CD4-positive, alpha-beta T cell treated with Interleukin-21 for 1 hour (primary cell): ENCODE measurements at places on chromosomes 5 and 9.

DNA sequence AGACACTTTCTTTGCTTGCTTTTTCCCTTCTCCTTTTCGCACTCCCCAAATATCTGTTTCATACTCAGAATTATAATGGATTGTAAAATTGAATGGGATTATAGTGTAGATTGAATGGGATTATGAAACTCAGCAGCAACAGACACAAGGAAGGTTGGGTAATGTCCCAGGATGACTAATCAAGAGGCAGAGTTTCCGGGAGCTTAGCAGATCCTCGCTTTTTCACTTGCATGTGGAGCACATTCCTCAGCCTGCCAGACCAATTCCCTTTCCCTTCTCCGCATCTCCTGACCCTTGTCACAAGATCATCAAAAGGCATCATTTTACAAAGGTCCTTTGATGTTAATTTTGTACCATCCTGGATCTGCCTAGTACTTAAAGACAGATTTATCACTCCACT is 55.1 kb upstream of the SLC1A1 start:
- DNase-seq = no peak

- no peak for DNase-seq
Observed at GRCh38 chr5:179124273-179124852, 64.2 kb downstream of the ZNF354C start.

- no peak for DNase-seq
Observed at GRCh38 chr5:39106322-39106721, 32.1 kb upstream of the RICTOR start.

GRCh38 chr5:14730466-14730865 is 65.9 kb downstream of the OTULIN start:
- DNase-seq = no peak

DNA sequence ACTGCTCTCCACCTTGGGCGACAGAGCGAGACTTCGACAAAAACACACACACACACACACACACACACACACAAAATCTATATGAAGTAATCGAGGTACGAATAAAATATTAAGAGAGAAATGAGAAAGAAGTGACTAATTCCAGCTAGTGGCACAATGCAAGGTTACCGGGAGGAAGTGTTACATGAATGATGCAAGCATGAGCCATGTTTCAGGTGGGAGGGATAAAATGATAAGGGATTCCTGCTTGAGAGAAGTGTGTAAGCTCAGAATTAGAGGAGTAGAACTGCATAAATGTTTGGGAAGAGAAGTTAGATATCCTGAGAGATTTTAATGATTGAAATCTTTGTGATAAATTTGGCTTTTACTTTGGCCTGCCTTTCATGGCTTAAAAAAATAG is 18.8 kb downstream of the HAPLN1 start:
- DNase-seq = no peak

- DNase-seq = no peak
Observed at GRCh38 chr9:108444400-108445358, 411.1 kb downstream of the ACTL7B start.

GRCh38 chr5:106047341-106047740 is 1623.4 kb downstream of the EFNA5 start:
- DNase-seq = no peak

GRCh38 chr5:154164249-154164581 is 26.3 kb upstream of the GALNT10 start:
- no peak for DNase-seq

GRCh38 chr5:180334176-180334575 is 19.0 kb downstream of the GFPT2 start:
- no peak for DNase-seq

DNA sequence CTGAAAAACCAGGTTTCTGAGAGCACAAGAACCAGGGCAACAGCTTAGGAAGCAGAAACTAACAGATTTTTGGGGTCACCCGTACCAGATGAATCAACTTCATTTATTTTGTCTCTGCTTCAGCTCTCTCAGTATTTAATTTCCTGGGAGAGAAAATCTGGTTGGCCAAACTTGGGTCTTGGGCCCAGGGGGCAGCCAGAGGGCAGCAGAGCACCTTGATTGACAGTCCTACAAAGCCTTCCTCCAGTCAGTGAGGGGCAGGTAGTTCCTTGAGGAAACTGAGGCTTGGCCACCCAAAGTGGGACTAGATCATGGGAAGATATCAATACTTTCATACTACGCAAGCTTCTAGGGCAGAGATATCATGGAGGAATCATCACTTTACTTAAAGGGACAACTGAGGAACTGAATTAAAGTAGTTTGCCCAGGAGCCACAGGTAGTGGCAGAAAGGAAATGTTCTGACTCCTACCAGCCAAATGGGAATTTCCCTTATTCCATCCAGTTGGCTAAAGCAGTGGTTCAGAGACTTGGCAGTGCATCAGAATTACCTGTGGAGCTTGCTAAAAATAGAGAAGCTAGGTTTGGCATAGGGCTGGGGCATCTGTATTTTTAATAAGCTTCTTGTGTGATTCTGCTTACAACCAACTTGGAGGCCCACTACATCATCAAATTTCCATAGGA is 21.5 kb upstream of the ARHGAP26 start:
- DNase-seq = peak; percentile 61

DNA sequence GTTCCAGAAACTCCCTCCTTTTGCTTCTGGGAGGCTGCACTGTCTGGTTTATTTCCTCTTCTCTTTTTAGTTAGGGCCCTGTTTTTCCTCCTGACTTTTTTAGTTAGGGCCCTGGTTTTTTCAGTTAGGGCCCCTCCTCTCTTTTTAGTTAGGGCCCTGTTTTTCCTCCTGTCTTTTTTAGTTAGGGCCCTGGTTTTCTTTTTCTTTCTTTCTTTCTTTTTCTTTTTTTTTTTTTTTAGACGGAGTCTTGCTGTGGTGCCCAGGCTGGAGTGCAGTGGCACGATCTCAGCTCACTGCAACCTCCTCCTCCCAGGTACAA is 15.1 kb downstream of the GSN start:
- no peak for DNase-seq

GRCh38 chr9:132141948-132142594 is 19.8 kb upstream of the NTNG2 start:
- no peak for DNase-seq

DNA sequence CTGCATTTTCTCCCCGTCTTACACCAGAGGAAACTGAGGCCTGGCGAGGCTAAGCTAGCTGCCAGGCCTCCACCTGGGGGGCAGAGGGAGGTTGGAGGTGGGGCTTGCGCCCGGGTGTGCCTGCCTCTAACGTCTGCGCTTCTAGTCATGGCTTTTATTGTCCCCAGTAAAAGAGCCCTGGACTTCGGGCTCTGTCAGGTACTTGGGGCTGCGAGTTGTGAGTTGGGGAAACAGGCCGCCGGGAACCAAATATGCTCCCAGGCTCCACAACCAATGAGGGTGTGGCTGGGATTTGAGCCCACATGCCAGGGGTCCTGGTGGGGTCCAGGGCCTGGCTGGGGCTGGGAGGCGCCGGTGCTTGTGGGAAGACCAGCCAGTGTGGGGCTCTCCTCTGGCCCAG is 57.4 kb upstream of the NOTCH1 start:
- no peak for DNase-seq

- DNase-seq = no peak
Observed at GRCh38 chr5:160379511-160379910, 9.1 kb upstream of the C1QTNF2 start.

DNA sequence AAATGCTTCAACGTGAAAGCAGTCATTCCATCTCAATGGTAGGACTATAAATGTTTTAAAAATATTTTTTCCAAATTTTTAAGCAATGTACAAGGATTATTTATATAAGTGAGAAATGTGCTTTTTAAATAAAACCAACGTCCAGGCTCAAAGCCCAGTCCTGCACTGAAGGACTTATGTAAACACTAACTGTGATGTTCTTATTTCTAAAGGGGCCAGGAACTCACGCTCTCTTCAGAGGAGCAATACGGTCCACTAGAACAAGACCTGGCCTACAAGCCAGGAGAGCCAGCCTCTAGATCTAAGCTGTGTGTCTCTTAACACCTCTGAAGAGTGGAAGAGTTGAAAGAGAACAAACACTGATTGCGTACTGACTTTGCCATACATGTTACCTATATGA is 12.1 kb downstream of the TTLL11 start:
- DNase-seq = no peak

- no peak for DNase-seq
Observed at GRCh38 chr5:11252075-11252474, 491.0 kb upstream of the DAP start.

- DNase-seq = no peak
Observed at GRCh38 chr5:137075163-137075970, 423.8 kb downstream of the SPOCK1 start.

- no peak for DNase-seq
Observed at GRCh38 chr5:168097876-168098653, 193.4 kb upstream of the WWC1 start.

DNA sequence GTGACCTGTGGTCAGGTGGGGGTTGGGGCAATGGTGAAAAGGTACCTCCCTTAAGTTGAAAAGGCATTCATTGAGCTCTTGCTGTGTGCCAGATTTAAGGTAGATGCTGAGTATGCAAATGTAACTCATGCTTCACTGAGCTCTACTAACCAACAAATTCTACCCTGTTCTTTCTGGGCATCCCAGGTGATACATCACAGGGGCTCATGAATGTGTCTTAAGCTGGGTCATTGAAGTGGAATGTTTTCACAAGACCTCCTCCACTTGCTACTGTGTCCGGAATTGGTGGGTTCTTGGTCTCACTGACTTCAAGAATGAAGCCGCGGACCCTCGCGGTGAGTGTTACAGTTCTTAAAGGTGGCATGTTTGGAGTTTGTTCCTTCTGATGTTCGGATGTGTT is 362.8 kb upstream of the ZNF462 start:
- no peak for DNase-seq

GRCh38 chr5:109454731-109455505 is 45.1 kb upstream of the PJA2 start:
- DNase-seq = no peak

DNA sequence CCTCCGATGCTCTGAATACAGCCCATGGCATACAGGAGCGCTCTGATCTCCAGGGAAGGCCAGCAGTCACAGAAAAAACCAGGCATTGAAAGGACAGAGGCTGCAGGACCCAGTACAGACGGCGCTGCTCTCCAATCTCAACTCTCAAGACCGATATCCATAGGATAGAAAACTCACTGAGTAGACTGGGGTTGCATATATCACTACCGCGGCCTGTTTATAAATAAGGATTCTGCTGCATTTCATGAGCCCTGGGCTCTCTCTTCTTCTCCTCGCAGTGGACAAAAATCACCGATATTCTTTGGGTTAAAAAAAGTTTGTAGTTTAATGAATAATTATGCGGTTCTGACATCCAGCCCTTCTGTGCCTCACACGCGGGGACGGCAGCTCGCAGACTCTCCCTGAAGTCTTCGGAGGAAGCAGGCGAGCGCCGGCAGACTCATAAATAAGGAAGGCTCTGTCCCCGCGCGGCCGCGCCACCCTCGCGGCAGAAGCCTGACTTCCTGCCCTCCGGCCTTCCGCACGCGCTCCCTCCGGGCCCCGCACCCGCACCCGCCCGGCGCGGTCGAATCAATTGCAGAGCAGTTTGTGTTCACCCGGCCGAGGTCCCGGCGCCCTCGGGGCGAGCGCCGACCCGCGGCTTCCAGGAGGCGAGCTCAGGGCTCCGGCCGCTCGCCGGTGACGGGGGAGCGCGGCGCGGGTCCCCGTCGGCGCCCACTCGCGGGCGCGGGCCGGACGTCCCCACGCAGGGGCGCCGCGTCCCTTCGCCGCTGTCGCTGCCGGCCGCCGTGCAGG is at the start of gene FAM78A:
FAM78A (minus strand) TSS at position 417 of the 795 bp plus-strand sequence; CDS start at position 86, 331 bp downstream.
- peak; percentile 39 for DNase-seq

GRCh38 chr9:87954230-87954629 is 20.1 kb downstream of the CDK20 start:
- no peak for DNase-seq

GRCh38 chr9:99601571-99602111 is 220.0 kb upstream of the NR4A3 start:
- DNase-seq = no peak

DNA sequence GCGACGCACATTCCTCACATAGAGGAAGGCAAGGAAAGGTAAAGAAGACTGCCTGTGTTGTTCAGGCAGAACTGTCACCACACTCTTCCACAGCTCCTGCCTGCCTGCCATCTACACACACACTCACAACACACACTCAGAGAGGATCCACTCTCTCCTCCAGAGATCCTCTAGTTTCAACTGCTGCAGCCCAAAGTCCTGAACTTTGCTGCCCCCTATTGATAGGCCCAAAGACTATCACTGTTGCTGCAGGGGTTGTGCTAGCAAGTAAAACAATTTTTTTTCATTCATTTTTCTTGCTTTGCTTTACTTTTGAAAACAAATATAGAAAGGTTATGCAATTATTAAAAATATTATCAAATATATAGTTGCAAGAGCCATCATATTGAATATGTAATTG is 5.9 kb upstream of the CFAP90 start:
- DNase-seq = peak; percentile 58

DNA sequence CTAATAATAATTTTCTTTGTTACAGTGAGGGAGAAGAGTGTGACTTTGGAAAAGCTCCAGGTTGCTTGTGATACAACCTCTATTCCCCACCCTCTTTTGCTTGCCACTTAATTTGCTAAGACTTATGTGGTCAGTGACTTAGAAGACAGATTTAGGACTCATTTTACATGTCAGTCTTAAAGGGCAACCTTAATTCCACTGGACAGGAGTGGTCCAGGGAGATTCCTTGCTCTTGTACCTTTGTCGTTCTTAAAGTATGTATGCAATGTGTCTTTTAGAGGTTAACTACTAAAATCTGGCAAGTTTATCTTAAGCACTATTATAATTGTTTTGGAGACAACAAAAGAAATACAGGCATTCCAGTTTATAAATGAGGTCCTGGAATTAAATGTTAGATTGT is 20.0 kb downstream of the SLC30A5 start:
- DNase-seq = no peak

DNA sequence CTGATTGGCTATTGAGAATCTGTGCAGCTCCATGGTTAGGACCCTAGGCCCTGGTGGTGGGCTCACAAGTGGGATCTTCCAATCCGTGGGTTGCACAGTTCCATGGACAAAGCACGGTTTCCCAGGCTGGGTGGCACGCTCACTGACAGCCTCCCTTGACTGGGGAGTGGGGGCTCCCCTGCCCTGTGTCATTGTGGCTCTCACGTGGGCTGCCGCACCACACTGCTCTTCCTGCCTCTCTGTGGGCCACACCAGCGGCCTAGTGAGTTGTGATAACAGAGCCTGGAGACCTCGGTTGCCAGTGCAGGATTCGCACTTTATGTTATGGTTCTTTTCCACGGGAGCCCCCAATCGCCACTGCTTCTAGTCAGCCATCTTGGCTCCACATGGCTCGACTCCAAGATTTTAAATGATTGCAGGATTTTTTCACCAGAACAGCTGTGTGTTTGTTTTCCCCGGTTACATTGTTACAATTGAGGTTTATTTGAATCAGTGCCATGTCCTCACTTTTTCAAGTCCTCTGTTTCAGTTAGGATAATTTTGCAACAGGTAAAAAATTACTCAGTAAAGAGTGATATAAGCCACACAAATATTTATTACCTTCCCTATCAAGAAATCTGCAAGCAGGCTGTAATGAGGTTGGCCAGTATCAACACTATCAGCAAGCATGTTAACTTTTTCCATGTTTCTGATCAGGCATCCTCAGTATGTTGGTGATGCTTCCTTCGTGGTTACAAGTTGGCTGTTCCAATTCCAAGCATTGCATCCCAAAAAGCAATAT is 253.8 kb downstream of the ZNF608 start:
- DNase-seq = no peak
